Stimulated activated CD4-positive, alpha-beta T cell treated with anti-CD3 and anti-CD28 coated beads, Interleukin-15, amount 100 ng/mL, for 1 hour (primary cell): ENCODE measurements at places on chromosomes 2 and 18.

DNA sequence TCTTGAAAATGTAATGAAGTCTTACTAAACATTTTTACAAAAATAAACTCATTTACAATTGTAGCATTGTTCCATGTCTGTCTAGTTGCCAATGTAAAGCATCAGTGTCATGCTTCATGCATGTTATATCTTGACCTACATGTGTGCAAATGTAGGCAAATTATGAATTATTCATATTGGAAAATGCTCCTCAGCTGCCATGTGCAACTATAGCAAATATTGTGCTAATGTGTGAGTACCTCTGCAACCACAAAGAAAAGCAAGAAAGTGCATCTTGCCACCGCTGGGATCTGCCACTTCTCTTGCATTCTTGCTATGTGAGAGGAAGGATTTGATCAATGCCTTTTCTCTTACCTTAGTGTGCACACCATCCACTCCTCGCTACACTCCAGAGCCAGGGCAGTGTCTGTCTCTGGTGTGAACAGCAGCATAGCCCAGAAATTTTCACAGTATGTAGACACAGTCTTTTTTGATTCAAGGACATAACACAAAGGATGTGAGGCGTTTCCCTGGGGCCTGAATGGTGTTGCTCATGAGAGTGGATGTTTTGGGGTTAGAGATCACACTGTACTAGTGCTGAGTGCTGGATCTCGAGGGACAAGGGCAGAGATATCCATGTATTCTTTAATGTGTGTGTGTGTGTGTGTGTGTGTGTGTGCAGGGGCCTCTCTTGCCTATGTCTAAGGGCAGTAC lies 47.6 kb upstream of the HAAO start:
- DNase-seq, result no peak

DNA sequence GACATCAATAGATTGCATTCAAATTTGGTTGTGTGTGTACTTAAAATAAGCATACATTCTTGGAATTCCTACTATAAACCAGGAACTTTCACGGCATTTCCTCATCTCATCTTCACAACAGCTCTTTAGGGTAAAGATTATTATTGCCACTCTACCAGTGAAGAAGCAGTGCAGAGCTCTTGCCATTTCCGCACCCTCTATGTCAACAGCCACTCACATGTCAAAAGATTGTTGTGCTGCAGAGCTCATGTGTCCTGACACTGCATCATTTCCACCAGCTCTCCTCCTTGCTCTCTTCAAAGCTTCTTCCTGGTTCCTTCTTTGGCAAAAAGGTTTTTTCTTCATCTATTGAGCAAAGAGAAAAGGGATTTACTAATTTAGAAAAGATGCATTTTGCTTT lies 26.5 kb upstream of the L3MBTL4 start:
- no peak for DNase-seq

- DNase-seq, result no peak
Observed at GRCh38 chr18:10032331-10033015, 118.7 kb downstream of the VAPA start.

DNA sequence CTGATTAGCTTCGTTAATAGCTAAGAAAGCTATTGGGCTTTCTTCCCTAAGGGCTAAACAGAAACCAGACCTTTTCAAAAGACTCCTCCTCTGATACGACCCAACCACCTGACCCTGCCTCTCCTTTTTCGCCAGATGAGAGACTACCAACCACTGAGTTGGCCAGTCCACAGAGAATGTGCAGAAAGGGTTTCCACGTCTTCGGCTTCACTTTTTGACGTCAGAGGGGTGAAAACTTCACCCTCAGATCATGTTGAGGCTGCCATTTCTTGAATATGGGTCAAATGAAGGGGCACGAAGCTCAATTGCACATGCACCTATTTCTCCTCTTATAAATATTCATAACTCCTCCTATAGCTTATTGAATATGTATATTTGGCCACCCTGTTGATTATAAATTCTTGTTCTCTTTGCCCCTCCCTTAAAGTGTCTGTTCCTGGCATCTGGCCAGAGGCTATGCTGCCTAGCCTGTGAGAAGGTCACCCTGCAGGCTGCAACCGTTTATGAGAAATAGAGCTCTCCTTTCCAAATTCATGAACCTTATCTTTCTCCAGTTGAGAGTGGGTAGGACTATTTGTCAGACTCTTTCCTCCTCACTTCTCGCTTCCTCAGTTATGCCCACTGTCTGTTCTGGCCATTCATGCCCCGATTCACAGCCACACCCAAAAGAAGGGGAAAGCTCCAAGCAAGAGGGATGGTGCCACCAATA lies 301.6 kb downstream of the STK39 start:
- DNase-seq, result no peak

DNA sequence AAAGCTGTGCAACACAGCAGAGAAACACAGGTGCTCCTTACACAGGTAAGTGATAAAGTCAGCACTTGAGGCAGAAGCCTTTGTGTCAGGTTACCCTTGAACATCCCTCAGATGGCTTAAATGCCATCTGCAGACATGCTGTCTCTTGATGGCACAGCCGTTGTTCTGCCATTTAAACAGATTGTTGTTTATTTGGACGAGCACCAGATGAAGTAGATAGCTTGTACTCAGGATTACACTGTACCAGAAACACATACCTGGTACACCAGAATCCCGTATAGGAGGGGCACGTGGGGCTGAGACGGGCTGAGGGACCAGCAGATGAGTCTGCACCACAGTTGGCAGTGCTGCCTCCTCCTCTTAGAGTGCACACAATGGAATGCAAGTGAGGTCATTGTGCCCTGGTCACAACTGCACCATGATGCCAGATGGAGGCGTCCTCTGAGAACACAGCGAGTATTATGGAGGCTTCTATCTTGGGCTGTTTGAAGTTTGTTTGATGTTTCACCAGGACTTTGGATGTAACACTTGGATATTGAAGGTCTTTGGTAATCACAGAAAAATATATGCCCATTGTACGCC lies 143.0 kb downstream of the TANC1 start:
- no peak for DNase-seq

- DNase-seq, result no peak
Observed at GRCh38 chr2:126752876-126753275, 96.9 kb downstream of the GYPC start.
